Activated CD8-positive, alpha-beta memory T cell treated with anti-CD3 and anti-CD28 coated beads, Interleukin-2, amount 10 ng/mL, durations not matched to agents 7 days and 5 days (primary cell): ENCODE measurements at places on chromosomes 2 and 18.

DNA sequence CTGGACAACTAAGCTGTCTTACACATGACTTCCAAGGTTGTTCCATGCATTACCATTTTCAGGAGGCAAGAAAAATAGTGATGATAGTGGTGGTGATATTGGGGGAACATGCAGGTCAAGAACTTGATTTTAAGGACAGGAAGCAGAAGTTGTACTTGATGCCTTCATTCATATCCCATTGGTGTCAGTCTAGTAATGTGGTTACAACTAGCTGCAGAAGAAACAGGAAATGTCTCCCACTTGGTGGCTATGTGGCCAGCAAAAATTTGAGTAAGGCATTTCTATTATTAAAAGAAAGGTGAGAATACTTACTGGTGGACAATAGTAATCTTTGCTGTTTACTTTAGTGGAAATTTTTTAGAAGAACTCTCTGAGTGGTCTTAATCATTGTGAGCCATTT is 103.4 kb downstream of the ALMS1 start:
- no peak for DNase-seq

DNA sequence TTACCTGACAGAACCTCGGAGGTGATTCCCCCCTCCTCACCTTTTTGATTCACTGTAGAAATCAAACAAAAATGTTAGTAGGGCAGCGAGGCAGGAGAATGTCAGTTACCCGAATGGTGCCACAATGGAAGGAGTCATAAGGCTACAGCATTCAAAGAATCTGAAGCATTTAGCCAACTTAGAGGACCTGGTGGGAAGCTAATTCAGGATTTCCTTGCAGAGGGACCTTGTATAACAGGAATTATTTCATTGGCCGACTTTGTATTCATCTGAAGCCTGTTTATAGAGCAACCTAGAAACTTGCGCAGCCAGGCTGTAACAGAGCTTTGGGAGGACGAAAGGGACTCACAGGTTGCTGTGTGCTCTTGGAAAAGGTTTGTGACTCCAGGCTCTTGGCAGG is 129.1 kb upstream of the MMADHC start:
- DNase-seq: no peak

GRCh38 chr18:2515908-2516625 is 55.2 kb downstream of the METTL4 start:
- no peak for DNase-seq

GRCh38 chr2:241772063-241772499 is 4.5 kb upstream of the GAL3ST2 start:
- DNase-seq: peak; percentile 43

DNA sequence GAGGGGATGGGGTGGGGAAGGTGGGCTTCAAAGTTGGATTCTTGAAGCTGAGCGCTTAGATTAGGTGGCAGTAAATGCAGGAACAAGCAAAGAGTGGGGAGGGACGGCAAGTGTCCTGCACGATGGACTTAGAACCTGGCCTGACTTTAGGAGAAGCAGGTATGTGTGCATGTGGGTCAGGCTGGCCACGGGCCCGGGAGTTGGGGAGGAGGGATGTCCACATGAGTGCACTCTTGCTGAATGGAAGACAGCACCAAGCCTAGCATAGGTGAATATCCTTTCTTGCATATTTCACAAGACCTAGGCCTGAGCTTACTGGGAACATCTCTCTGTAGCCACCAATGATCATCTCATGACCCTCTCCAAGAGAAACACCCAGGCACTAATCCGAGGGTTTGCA is 96.1 kb downstream of the DDX1 start:
- no peak for DNase-seq

DNA sequence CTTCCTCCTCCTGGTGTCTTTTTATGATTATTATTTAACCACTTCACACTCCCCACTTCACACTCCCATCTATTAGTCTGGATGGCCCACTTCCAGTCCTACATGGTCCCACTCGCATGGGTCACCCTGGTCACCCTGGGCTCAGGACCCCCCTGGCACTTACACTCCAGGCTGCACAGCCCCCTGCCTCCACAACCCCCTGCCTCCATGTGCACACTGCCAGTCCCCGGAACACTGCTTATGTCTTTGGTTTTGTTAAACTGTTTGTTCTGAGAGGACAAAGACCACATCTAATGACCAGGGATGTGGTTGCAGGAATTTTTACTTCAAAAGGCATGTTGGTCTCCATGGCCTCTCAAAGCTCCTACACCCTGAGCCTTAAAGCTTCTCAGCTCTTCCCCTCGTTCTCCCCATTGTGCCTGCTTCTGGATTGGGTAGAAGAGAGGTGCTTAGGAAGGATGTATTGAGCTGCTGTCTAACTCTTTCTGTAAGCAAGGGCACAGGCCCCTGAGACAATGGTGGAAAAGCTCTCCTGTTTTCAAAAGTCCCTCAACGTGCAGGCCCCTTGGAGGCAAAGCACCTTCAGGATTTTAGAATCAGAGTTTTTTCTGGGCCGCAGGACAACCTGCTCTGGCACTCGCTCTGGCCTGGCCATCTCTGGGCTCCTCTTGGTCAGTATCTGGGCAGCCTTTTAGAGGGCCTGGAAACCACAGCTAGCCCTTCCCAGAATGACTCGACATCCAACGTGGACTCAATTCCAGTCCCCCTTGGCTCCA is 150.0 kb upstream of the HAAO start:
- DNase-seq: no peak

GRCh38 chr2:152693033-152693432 is 24.2 kb downstream of the PRPF40A start:
- no peak for DNase-seq

GRCh38 chr2:205976120-205976814 is 109.7 kb downstream of the INO80D start:
- DNase-seq: peak; percentile 22

DNA sequence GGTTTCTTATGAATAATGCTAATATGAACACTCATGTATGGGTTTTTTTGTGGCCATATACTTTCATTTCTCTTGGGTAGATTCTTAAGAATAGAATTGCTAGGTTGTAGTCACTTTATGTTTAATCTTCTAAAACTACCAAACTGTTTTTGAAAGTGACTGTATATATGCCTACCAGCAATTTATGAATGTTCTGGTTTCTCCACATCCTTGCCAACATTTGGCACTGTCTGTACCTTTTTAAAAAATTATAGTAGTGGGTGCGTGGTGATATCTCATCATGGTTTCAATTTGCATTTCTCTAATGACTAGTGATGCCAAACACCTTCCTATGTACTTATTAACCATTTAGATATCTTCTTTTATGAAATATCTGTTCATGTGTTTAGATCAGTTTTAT is 110.6 kb upstream of the RIOK3 start:
- DNase-seq: no peak

- peak; percentile 47 for DNase-seq
Measured at GRCh38 chr18:47260120-47260923, 8.9 kb upstream of the SKOR2 start.

GRCh38 chr2:3264010-3264744 is 113.4 kb downstream of the EIPR1 start:
- no peak for DNase-seq

GRCh38 chr2:78757640-78758039 is 267.9 kb upstream of the REG3G start:
- DNase-seq: no peak

DNA sequence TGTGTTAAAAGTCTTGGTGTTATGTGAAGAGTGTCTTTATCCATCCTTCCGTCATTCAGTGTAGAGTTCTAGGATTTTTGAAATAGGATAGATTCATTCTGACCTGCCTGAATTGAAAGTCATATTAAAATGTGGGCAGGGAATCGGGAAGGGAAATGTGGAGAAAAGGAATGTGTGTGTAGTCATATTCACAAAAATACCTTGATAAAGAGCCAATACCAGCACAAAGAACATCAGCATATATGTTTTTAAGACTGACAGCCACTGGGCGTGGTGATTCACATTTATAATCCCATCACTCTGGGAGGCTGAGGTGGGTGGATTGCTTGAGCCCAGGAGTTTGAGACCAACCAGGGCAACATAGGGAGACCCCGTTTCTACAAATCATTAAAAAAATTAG is 188.1 kb downstream of the CAMKMT start:
- no peak for DNase-seq

DNA sequence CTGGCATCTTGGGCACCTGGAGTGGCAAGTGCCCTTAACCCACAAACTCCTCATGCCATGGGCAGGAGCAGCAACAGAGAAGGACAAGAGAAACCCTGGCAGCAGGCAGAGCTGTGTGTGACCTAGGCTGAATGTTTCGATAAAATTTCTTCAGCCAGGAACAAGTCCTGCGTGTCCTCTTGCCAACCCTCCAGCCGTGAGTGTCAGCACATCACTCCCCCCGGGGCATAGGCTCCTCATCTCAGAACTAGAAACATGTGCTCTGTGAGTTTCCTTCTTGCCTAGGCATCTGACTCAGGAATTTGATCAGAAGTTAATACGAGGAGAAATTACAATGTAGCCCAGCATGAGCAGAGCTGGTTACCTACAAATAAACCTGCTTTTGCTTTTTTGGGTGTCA is 2.2 kb downstream of the ABCG8 start:
- DNase-seq: peak; percentile 23

DNA sequence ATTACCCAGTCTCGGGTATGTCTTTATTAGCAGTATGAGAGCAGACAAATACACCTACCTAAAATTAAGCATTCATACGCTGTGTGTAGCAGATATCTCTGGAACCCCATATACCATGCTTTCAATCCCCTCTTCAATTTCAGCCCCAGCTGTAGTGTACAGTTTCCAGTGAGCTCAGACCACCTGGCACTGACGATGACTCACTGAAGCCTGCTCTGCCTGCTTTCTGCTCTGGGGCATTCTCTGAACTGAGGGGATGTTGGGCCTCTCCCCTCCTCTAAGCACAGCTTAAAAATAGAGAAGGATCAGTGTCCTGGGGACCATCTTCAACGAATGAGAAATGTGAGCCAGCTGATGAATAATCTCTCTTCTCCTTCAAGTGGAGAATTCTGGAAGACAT is 8.7 kb upstream of the CCL20 start:
- no peak for DNase-seq

GRCh38 chr18:3839581-3839981 is 389.6 kb downstream of the TGIF1 start:
- DNase-seq: no peak

DNA sequence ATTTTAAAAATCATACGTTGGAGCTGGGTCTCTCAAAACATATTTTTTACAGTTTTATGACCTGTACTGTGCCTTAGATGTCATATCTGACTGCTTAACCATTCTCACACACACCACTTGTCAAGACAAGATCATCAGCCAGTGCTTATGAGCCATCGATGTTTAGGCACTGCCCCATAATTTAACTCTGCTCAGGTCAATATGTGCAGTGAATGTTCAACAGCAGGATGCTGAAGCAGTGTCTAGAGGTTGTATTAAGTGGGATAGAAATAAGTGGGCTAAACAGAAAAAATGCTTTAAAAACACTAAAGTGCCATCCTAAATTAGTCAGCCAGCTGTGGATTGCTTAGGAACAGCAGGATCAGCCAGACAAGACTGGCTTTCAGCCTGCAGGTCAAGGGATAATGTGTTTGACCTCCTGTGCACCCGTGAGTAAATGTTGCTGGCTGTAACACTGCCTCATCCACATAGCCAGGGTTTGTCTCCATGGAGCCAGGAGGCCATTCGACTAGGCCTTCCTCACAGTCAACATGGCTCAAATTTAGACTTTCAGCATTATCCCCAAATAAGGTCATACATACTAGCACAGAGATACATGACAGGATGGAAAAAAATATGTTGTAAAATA is 139.0 kb upstream of the NXPH2 start:
- no peak for DNase-seq

- no peak for DNase-seq
Measured at GRCh38 chr2:97774425-97774824, 61.0 kb downstream of the ZAP70 start.

DNA sequence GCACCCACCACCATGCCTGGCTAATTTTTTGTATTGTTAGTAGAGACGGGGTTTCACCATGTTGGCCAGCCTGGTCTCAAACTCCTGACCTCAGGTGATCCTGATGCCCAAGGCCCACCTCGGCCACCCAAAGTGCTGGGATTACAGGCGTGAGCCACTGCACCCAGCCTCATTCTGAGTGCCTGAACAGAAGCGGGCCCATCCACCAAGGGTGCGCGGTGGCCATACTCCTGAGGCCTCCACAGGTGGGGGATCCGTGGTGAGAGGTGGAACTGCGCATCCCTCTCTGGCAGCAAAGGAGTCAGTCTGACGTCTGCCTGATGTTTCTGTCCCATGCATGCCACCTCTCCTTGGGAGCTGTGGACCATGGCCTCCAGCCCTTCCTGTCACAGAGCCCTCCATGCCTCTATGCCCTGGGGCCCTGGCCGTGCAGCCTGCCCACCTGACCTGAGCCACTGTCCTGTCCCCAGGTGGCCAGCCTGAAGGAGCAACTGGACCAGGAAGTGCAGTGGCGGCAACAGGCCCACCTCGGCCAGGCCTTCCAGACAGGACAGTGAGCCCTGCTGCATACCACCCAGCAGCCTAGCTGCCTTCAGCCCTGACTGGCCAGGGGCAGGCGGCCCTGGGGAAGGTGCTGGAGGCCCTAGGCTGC is 7.6 kb upstream of the SNED1 start:
- DNase-seq: no peak

DNA sequence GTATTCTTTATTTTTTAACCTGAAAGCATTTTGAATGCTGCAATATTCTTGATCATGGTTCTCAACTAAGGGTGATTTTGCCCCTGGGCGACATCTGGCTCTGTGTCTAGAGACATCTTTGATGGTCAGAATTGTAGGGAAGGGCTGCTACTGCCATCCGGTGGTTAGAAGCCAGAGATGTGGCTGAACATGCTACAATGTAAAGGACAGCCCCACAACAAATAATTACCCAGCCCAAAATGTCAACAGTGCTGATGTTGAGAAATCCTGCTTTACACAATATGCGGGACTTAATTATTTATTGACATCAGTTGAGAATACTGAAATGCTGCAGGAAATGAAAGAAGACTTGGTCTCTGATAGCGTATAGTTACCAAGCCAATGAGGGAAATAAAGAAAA is 37.5 kb upstream of the SERPINB2 start:
- no peak for DNase-seq

- no peak for DNase-seq
Measured at GRCh38 chr2:169999054-169999453, 171.8 kb downstream of the UBR3 start.

DNA sequence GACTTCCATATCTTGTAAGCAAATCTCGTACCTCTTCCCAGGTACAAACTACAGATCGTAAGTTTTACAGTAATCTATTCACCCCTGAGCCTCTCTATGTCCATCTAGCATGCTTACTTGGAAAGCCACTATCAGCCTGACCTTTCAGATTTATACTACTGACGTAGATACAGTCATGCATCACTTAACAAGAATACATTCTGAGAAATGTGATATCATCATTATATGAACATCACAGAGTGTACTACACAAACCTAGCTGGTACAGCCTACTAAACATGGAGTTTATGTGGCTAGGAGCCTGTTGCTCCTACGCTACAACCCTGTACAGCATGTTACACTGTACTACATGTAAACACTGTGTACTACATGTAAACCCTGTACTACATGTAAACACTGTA is 293.2 kb upstream of the ZNF804A start:
- no peak for DNase-seq

- no peak for DNase-seq
Measured at GRCh38 chr2:71696381-71696780, 243.0 kb downstream of the DYSF start.
